ENCODE measurements at places on chromosomes 2 and 18.
A peak's percentile ranks its signal among the peaks of the same experiment; 100 is the strongest.

DNA sequence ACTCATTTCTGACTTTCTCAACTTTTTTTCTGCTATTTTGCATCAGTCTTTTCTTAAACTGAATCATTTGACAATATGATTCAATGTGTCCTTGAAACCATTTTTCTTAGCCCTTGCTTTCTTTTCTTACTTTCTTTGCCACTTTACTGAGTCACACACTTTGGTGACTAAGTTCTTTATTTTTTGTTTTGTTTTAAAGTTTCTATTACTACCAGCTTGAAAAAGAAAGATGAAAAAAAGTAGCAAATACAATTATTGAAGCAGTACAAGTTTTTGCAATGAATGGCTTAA is 116.5 kb downstream of the DOCK10 start:
- DNase-seq = no peak

DNA sequence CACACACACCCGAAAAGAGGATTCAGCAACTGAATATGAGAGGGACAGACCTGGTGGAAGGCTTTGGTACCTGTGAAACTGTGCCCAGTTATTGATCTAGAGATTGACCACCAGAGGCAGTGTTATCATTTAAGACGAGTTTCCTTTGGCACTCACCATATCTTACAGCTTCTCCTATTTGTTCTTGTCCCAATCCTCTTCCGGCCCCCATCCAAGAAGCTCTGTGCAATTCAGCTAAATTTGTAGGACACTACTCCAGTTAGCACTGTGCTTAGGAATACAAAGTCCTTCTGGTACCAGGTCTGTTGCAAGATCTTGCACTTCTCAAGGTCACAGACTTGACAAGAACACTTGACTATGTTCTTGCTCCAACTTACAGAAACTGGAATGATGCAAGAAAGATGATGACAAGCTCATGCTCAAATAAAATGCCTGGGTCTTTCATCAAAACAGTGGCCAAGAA is 177.7 kb downstream of the TMEM247 start:
- peak; percentile 71 for DNase-seq

- no peak for DNase-seq
Observed at GRCh38 chr2:19710230-19710629, 191.6 kb downstream of the TTC32 start.

GRCh38 chr2:166614503-166614902 is 120.5 kb upstream of the SCN7A start:
- DNase-seq = peak; percentile 90

GRCh38 chr2:106068451-106068850 is 125.7 kb downstream of the UXS1 start:
- DNase-seq = no peak

DNA sequence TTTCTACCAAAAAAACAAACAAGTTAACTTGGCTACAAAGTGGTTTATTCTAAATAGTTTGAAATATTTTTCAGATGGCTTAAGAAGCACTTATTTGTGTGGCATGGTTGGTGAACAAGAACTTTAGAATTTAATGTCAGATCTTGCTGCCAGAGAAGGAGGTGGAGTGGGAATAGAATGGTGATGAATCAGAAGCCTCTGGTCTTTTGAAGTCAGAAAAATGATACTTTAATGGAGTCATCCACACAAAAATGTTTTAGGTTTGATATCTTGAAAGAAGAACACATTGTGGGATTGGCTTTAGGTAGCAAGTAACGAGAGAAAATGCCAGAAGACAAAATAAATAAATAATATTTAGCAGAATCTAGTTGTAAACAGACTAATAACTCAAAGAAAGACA is 243.1 kb upstream of the FANCL start:
- no peak for DNase-seq

- DNase-seq = no peak
Observed at GRCh38 chr18:50523165-50523564, 36.7 kb upstream of the MAPK4 start.

- DNase-seq = no peak
Observed at GRCh38 chr18:2846636-2847316, at the start of gene EMILIN2. EMILIN2 (plus strand) TSS chr18:2847006; CDS start chr18:2847189, 183 bp downstream.

GRCh38 chr2:175030380-175031271 is 25.4 kb upstream of the CHN1 start:
- peak; percentile 83 for DNase-seq

DNA sequence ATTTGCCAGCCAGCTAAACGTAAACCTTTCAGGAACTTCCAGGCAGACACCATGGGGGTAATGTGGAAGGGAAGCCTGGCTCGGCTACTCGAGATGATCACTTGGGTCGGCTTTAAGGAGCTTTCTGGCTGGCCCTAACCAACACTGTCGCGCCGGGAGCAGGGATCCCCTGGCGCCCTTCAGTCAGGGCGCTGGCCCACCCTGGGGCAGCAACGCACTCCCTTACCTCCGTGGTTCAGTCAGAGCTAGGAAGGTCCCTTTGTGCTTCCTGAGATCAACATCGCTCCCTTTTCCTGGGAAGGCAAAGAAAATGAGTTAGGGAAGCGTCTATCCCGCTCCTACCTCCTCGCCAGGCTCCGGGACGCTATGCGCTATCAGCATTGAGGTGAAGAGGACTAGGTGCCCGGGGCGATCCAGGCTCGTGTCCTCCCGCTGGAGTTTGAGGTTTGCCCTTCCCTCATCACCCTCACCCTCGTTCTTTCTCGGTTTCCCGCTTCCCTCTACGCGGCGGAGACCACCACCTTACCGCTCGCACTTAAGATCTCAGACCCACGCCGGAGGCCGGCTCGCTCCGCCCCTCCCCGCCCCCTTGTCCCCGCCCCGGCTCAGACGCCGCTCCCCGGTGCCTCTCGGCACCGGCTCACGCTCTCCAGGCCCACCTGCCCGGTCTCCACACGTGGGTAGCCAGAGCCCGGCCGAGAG is 449 bp upstream of the ATRAID start:
- DNase-seq = peak; percentile 81

GRCh38 chr18:59148192-59148591 is 8.5 kb downstream of the SEC11C start:
- DNase-seq = peak; percentile 99

GRCh38 chr2:118309946-118310680 is 221.8 kb downstream of the INSIG2 start:
- DNase-seq = peak; percentile 79

DNA sequence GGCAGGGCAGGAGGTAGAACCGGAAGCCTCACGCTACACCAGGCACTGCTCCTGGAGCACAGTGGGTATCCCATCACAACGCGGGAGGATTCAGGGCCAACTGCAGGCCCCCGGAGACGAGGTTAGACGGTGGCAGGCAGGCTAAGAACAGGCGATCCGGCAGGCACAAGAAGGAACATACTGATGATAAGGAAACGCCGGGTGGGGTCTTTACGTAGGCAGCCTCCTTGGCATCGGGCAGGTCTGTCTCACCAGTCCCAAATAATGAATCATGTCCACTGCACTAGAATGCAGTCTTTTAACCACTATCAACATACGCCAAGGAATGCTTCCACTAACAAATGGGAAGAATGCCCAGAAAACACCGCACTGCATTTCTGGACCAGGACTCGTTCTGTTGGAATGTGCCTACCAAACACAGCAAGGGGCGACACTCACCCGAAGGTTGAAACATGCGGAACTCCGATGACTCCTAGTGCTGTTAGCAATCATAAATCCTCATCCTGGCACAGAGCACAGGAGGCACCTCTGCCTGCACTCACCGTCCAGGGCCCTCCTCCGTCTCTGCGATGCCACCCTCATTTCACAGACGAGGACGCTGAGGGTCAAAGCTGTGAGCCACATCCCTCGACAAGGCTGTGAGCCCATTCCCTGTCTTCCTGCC is 35.2 kb downstream of the ZNF516 start:
- no peak for DNase-seq

- DNase-seq = no peak
Observed at GRCh38 chr2:25098670-25099486, 57.0 kb downstream of the EFR3B start.

GRCh38 chr18:79567481-79568147 is 112.0 kb upstream of the CTDP1 start:
- no peak for DNase-seq

- peak; percentile 36 for DNase-seq
Observed at GRCh38 chr2:72220170-72220569, 72.5 kb upstream of the CYP26B1 start.

DNA sequence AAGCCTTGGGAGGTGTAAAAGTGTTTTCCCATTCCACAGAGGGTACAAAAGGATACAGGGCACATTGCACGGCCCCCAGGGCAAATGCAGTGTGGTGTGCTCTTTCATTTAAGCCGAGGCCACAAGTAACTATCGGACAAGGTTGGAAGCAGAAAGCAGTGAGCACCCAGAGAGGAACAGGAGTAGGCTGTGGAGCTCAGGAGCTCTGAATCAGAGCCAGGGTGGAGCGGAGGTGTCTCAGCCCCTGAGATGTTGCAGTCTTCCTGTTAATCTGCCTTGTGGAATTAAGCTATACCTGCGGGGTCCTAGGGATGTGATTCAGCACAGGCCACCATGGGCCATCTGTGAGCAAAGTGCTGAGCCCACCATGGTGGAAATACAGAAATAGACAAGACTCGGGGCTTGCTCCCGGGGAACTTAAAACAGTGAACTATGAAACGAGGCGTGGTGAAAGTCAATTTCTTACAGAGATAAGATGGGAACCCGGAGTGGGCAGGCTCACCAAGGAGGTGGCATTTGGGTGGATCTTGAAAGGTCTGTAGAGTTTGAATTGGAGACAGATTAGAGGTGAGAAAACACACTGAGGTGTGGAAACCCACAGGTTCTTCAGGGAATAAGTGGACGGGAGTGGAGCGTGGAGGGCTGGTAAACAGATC is 44.0 kb downstream of the ASAP2 start:
- DNase-seq = no peak

GRCh38 chr2:141946016-141946415 is 184.8 kb downstream of the LRP1B start:
- DNase-seq = no peak

GRCh38 chr2:206472094-206472493 is 28.8 kb downstream of the ADAM23 start:
- no peak for DNase-seq

DNA sequence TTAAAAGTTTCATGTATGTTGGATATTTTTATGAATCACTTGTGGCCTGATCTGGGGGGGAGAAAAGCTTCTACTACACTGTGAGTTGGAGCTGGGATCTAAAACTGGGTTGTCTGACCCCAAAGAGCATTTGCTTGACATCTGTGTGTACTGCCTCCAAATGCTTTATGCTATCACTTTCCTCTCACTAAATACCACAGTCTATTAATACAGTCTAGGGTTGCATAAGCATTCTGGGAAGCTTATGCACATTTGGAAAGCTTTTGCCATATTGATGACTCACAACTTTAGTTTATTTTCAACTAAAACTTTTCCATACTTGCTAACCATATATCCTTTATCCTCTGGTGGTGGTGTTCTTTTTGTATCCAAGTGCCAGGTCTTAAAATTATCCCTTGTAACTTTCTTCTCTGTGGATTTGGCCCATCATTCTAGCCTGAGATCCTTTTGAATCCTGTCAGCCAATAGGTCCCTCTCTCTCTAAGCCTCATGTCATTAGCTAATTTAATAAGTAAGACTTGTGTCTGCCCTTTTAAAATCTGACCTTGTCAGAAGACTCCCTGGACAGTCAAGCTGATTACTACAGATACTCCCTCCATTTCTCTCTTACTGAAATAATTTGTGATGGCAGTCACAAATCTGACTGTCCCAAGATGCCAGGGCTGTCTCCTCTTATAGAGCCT is 72.7 kb downstream of the NXPH2 start:
- DNase-seq = no peak

DNA sequence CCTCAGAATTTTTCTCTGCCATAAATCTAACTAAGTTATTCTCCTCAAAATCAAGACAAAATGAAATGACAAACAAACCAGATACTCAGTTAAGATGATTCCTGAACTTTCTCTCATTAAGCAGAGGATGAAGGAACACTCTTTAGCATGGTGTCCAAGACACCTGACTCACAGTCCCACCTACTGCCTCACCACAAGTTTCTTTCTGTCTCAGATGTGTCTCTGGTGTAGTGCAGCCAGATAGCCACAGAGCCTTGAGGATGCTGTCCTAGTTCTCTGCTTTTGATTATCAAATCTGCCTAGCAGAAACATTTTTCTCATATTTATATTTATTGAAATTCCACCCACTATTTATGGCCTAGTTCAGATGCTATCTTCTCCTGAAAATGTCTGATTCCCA is 103.6 kb upstream of the TMEM200C start:
- DNase-seq = no peak

DNA sequence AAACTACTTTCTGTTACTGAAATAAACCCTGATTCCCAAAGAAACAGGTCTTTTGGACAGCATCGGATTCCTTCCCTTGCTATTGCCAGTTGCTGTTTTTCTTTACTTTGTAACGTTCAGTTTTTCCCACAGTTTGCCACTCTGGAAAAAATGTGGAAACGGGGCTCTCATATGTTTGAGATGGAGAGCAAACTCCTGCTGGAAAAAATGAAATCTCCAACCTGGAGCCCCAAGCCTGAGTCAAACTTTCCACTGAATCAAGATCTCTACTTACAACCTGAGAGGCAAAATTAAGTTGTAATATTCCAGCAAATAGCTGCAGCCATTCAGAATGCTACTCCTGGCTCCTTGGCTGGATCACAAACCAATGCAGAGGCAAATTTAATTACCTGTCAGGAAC is 270.7 kb downstream of the SRBD1 start:
- DNase-seq = no peak

GRCh38 chr18:9530226-9531009 is 55.1 kb downstream of the RALBP1 start:
- DNase-seq = no peak

DNA sequence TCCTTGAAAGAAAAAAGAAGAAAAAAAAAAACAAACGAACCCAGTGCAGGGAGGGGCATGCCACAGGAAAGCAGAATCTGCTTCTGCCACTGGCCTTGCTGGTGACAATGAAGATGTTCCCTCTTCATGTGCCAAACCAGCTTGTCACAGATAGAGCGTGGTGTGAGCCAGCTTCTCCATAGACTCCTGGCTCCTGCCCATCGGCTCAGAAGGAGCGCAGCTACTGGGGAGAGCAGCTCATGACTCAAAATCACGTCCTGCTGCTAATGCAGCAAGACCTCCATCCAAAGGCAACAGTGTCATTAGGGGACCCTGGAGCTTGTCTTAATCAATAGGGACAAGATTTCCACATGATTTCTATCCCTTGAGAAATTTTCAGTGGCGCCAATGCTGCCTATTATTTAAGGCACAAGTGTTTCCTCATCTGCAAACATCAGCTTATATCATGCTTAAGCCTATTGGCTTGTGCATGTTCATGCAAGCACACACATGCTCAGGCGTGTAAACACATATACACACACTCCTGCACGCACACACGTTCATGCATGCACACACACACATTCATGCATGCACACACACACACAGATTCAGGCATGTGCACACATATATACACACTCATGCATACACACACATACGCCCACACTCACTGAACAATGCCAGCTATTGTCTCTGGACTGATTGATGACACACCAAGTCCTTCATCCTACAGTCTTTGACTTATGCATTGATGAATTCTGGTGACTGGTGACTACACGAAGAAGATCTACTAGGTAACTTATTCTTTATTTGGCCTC is 682.0 kb upstream of the ID2 start:
- peak; percentile 2 for DNase-seq
